ENCODE measurements at places on chromosomes 5 and 9.

- no peak for DNase-seq
Measured at GRCh38 chr9:104264431-104264830, 170.3 kb downstream of the SMC2 start.

- no peak for DNase-seq
Measured at GRCh38 chr5:51908215-51908614, 525.0 kb downstream of the ISL1 start.

GRCh38 chr5:139863361-139863760, 67.8 kb downstream of the PSD2 start:
- no peak for DNase-seq

GRCh38 chr9:1531424-1531823, 481.3 kb downstream of the DMRT2 start:
- DNase-seq = no peak

- no peak for DNase-seq
Measured at GRCh38 chr5:35229076-35230037, 930 bp downstream of the PRLR start.

GRCh38 chr5:139410993-139411828, 7.3 kb upstream of the SPATA24 start:
- DNase-seq = no peak

DNA sequence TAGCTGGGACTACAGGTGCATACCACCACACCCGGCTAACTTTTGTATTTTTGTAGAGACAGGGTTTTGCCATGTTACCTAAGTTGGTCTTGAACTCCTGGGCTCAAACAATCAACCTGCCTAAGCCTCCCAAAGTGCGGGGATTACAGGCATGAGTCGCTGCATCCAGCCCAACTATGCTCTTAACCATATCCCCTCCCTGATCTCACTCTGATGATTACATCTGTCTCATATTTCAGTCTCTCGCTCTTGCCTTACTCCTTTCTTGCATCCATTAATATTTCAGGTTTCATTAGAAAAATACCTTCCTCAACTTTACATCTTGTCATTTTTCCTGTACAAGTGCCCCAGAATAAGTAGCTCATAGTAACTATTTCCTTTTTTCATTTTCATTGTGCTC, 61.0 kb upstream of the BASP1 start:
- DNase-seq = no peak

Data from activated T-helper 1 cell treated with anti-CD3 and anti-CD28 coated beads, Interleukin-2, amount 50 U/mL, for 16 hours (primary cell).